ENCODE measurements at places on chromosomes 5 and 9.

DNA sequence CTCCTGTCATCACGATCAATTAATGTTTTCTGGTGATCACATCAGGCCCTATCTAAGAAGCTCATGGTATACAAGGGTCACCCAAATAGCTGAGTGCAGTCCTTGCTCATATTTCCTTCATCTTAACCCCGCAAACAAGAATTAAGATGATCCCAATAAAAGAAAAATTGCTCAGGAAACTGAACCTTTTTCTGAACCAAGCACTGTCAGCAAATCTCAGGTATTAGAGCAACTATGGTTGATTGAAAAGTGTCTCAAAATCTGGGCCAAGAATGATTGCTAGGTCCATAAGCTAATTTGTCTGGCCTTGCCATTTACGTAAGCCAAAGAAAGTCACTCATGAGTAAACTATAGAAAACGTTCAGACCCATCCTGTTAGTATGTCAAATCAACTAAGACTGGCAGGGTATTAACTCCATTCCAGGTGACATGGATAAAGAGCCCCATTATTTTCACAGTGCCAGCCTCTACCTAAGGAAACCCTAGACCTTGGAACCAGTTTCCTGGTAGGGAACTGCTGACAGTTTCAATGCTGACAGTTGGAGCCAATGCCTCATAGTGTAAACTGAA, 209.3 kb downstream of the DEPDC1B start:
- no peak for DNase-seq

DNA sequence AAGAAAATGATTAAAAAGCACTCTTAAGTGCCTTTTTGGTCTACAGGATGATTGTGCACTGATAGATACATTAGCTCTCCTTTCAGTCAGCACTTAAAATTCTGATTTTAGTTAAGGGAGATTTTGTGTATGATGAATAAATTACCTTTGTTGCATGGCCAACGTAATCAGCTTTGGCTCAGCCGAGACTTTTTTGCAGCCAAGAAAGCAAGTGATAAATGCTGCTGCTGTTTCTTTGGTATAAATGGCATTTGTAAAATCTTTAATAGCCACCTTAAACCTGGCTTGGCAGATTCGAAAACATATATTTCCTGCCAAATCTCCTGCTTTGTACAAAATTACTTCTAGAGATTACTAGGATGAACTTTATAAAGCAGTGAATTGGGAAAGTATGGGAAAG, 147.7 kb downstream of the DCP2 start:
- DNase-seq = no peak

DNA sequence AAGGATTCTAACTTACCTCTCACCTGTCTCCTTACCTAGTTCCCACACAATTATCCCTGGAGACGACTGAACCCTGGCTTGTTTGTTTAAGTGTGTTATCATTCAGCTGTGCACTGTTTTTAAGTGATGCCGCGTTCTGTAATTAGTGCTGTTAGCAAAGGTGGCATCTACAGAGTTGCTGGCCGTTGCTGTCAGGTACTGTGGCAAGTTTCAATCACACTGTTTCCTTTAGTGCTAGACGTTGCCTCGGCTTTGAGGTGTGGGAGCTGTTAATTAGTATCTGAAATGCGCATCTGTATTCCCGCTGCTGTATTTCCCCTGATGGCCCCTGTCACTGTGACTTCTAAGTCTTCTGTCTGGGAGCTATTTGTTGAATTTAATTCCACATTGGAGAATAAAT, 193.8 kb upstream of the GAS1 start:
- DNase-seq = no peak

DNA sequence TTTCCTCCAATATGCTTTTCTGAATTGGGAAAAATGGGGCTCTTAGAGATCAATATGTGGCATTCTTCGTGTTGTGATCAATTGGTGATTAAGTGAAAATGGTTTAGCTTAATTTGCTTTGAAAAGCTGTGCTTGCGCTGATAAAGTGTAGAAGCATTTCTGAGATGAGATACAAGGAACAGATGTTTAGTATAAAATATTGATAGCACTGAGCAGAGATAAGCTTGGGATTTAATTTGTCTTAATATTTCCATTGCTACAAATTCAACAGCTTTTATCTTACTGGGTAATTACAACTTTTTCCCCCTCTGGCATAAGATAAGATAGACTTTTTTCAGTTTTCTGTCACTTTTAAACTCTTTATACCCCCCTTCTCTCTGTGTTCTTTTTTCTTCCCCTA, 2204.9 kb upstream of the WWC1 start:
- no peak for DNase-seq

GRCh38 chr5:168712280-168712924, 133.2 kb upstream of the PANK3 start:
- no peak for DNase-seq

- no peak for DNase-seq
Observed at GRCh38 chr9:20593537-20593936, 28.8 kb downstream of the MLLT3 start.

DNA sequence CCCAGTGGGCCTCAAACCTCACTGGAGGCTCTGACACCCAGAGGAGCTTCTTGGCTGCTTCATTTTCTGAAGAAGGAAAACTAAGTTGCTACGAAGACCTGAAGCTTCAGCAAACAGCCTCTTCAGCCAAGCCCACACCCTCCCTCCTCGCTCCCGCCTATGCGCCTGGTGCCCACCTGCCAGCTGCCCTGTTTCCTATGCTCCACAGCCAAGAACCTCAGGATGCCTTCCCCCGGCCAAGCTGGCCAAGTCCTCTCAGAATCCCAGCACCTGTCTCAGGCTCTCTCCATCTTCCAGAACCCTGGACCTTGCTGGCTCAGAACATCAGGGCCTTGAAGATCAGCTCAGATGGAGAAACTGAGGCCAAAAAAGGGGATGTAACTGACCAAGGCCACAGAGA, 60.4 kb downstream of the STK10 start:
- DNase-seq = no peak

DNA sequence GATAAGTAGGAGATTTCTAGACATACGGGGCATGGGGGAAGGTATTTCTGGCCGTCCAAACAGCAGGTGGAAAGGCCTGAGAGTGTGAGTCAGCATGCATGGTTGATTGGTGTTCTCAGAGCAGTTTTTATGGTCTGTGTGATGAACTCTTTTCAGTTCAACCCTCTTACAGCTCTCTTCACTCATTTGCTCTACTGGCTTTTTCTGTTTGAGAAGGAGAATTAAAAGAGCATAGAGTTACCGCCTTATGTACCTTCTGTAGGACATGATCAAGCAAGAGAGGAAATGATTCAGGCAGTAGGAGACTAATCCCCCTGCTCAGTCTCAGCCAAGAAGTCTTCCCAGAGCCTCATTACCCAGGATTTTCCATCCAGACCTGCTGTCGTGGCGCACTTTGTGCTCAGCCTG, 92.4 kb downstream of the PRDM6 start:
- no peak for DNase-seq

DNA sequence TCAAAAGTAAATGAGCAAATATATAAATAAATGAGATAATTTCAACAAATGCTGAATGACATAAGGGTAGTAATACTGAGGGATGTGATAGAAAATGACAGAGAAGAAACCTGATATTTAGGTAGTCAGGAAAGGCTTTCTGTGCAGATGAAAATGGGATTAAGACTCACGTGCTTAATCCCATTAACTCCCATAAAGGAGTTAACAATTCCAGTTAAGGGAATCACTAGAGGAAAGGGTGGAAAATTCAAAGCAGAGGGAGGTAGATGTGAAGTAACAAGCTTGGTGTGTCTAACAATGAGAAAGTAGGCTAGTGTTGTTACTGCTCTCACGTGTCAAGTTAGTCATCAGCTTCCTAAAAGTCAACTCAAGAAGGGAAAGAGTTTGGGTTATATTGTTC, 90.5 kb upstream of the TRIM32 start:
- no peak for DNase-seq

Data from bone marrow (tissue), 2 donors.